NCI-H226 (cell line): ENCODE measurements at places on chromosomes 6 and 20.

DNA sequence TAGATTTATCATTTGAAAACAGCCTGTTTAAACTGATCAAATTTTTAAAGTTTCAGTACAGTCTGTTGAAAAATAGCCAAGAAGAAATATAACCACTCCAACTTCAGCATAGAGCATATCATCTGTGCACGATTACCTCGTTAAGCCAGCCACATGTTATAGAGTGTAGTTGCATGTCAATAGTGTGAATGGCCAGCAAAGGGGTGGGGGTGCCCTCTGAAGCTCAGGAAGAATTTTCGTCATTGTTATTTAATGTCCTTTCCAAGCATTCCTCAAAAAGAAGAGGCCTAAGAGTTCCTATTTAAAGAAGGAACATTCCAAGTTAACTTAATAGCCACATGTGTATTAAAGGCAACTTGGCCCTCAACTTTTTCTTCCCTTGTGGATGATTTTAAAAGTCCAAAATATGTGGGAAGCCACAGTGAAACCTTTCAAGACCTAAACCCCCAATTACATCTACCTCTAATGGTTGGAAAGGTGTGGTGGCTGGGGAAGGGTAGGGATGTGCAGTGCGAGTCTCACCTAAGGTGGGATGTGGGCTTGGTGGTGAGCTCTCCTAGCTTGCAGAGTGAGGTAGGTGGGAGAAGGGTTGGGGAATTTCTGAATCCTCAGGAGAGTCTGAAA, 1.8 kb upstream of the CCN2 start:
- DNase-seq: no peak

- DNase-seq: no peak
Observed at GRCh38 chr6:84284428-84285049, 57.1 kb upstream of the CEP162 start.

GRCh38 chr6:54291738-54292137, 16.5 kb upstream of the TINAG start:
- DNase-seq: peak; percentile 69

- no peak for DNase-seq
Observed at GRCh38 chr20:41370176-41370575, 3.6 kb upstream of the EMILIN3 start.

DNA sequence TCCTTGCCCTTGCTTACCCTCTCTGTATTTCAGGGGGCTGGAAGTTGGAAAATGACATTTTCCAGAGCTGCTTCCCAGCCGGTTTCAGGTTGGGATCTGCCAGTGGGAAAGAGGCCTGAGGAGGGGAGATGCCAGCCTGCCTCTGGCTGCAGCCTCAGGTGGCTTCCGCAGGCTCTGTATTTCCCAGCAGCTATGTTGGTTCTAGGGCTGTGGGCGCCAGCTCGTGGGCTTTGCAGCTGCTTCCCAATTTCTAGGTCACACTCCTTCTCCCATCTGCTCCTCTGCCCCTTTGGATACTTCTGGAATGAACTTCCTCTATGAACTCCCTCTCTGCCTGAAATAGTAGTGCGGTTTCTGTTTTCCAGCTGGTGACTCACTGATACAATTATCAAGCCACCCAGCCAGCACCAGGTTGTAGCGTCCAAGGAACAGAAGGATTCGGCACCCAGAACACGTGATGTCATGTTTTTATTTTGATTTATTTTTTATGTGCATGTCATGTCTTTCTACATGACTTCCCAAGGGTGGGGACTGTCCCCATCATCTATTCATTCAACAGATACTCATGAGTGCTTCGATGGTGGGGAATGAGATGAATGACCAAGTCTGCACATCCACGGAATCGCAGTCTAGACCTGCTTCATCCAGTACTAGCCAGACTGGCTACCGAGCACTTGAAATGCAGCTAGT, 38.0 kb downstream of the TGM2 start:
- DNase-seq: peak; percentile 61

DNA sequence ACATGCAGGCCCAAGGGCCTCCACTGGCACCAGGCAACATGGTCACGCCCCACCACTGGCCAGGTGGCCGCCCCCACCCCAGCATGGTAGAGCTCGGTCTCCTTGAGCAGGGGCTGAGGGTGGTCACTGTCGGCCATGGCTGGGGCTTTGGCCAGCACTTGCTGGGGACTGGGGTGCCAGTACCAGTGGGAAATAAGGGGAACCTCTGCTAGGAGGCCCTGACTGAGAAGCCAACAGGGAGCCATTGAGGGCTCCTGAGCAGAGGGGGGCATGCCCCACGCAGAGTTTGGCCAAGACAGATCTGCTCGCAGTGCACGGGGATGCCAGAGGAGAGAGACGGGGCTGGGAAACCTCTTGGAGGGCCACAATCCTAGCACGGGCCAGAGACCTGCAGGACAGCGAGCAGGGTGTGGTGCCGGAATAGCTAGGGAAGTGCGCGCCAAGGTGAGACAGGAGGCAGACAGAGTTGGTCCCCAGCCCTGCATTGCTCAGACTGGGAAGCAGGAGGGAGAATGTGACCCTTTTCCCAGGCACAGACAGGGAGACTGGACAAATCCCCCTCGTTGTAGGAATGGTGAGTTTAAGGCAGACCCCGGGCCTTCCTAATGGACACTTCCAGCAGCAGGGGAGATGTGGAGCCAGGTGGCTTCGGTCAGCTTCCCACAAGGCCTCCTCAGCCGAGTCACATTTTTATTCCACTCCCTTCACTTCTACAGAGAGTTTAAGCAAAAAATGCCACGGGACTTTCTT, 179.0 kb upstream of the CST7 start:
- no peak for DNase-seq

- DNase-seq: peak; percentile 86
Observed at GRCh38 chr6:21634582-21634981, 41.0 kb downstream of the SOX4 start.

DNA sequence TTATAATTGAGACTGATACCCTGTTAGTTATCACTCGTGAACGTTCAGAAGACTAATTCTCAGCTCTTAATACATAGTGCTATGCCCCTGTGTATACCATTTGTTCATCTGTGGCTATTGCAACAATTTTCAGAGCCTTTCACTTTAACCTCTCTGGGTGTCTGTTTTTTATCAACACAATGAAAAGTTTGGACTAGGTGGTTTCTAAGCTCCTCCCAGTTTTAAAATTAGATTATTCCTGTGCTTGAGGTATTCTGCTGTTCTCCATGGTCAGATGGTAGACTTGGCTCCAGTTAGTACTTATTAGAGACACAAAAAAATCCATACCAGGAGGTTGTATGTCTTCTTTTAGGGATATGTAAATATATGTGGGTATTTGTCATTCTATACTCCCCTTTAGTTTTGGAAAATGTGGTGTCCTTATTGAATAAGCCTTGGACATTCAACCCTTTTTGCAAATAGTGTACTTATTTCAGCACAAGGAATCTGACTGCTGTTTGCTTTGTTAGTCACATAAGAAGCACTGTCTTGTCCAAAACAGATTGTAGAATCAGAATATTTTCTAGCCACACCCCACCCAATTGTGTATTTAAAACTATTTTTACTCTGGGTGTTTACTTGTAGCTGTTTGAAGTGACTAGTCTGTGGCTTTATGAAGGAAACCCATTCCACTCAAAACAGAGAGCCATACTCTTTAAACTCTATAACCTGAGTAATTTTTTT, 2.0 kb upstream of the COL10A1 start:
- DNase-seq: no peak

DNA sequence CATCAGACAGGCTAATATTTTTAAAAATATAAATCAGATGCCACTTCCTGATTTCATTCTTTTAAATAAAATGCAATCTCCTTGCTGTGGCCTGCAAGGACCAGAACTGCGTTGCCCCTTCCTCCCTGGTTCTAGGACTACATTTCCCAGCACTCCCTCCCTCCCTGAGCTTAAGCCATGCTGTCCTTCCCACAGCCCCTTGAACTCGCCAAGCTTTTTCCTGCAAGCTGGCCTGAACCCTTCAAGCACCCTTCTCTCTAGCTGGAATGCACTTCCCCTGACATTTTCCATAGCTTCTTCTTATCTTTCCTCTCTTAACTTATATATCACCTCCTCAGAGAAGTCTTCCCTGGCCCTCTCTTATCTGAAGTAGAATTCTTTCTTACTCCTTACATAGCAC, 6.1 kb upstream of the DOK5 start:
- peak; percentile 32 for DNase-seq

DNA sequence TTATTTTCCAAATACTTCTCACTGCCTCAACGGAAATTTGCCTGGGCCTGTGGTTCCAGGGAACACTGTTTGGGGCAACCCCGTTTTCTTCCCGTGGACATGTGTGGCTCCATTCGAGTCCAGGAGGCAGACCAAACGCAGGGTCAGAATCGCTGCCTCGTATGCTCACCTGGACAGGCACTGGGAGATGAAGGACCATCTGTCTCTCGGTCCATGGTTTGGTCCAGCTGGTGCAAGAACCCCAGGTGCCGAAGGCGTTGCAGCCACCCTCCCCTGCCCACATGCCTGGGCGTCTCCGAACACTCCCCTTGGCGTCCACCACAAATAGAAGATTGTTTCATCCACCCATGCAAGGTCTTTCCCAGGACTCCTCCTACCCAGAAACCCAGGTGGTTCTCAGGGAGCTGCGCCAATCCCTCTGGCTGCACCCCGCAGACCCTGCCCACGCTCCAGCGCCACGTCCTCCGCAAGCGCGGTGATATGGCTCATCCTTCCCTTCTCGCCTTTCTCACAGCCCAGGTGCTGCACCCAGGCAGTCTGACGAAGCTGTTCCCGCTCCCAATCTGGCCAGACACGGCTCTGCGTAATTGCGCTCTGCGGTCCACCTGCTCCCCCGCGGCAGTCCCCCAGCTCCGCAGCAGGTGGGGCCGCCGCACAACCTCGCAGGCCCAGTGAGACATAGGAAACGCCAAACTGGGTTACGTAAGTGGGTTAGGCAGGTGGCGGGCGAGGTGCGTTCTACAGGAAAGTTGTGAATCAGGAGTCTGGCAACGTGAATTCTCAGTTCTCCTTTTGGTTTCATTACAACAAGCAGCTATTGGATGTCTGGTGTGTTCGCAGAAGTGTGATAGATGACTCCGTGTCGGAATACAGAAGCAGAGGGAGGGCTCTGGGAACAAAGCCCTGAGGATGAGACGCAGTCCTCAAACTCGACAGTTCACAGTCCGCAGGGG, 146.2 kb upstream of the ECI2 start:
- peak; percentile 96 for DNase-seq

DNA sequence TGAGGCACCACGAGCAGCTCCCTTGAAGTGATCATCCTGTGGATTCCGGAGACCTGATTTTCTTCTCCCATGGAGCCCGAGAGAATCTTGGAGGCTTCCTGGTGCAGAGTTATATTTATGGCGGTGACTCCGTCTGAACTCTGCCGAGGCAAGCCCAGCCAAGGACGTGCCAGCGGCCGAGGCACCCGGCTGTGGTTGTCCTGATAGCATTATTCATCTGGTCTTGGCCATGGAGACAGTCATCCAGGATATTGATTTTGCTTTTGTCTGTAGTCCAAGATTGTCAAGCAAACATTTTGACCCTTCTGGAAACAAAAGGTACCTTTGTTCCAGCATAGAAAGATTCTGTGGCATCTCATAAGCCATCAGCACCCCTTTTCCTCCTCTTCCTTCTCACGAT, 163.3 kb downstream of the SCML4 start:
- DNase-seq: no peak

- DNase-seq: no peak
Observed at GRCh38 chr20:50786703-50787102, 8.2 kb upstream of the BCAS4 start.

GRCh38 chr6:13479206-13479800, 8.1 kb downstream of the GFOD1 start:
- no peak for DNase-seq

DNA sequence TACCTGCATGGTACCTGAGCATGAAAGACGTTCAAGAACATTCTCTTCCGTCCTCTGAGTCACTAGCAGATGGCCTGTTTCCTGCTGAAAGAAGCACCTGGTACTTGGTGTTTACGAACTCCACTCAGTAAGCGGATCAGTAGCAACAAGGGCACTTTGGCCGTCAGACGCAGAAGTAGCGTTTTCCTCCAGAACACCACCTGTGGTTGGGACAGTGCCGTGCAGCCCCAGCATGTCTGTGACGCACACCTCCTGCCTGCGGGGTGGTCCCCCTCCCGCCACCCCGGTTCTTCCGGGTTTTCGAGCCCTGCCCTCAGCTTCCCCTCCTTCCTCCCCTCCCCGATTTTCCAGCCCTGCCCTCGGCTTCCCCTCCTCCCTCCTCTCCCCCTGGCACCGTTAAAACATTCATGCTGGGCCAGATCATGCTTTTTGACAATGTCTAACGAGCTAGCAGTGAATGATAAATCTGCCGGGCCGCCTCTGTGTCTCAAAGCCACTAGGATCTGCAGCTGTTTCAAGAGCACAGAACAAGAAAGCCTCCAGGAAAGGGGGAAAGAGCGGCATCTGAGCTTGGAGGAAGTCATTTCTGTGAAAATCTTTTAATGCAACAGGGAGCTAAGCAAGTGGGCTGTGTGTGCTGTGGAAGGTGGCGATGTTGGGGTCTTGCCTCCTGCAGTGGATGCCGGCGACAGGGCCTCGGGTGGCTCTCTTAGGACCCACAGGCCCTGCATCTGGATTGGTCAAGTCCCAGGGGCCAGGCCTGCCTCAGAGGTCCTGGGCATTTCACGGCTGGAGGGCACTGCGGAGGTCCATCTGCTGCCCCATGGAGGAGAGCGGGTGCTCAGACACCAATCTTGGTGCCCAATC, 207.9 kb downstream of the ERMARD start:
- DNase-seq: no peak

- DNase-seq: no peak
Observed at GRCh38 chr20:5172167-5172601, 45.4 kb downstream of the CDS2 start.

- DNase-seq: no peak
Observed at GRCh38 chr20:3383878-3384495, 23.5 kb downstream of the DNAAF9 start.

- peak; percentile 30 for DNase-seq
Observed at GRCh38 chr6:132530293-132530974, 7.6 kb upstream of the TAAR9 start.

GRCh38 chr6:102942206-102942605, 1548.7 kb downstream of the GRIK2 start:
- no peak for DNase-seq

GRCh38 chr6:111592726-111593511, 12.8 kb downstream of the TRAF3IP2 start:
- DNase-seq: no peak

DNA sequence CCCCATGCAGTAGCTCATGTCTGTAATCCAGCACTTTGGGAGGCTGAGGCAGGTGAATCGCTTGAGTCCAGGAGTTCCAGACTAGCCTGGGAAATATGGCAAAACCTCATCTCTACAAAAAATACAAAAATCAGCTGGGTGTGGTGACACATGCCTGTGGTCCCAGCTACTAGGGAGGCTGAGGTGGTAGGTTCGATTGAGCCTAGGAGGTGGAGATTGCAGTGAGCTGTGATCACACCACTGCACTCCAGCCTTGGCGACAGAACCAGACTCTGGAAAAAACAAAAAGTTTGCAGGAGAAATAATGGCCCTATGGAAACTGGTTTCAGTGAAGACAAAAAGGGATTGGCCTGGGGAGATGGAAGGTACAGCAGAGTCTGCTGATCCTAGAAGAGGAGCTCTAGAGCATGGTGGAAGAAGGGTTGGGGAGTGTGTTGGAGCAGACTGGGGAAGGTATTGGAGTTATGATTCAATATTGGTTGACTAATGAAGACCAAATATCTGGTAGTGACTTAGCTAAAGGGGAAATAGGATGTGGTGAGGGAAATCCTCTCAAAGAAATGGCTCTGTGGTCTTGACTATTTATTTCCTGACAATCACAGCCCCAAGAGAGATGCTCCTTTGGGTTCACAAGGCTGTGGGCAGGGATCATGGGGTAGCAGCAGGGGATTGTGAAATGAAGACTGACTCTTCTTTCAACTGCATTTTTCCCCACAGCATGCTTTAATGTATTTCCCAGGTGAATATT, 281.9 kb downstream of the UTRN start:
- no peak for DNase-seq
